Activated CD4-positive, alpha-beta memory T cell treated with anti-CD3 and anti-CD28 coated beads, Interleukin-2, amount 10 ng/mL, durations not matched to agents 7 days and 5 days (primary cell): ENCODE measurements at places on chromosomes 7 and 10.
A peak's percentile ranks its signal among the peaks of the same experiment; 100 is the strongest.

DNA sequence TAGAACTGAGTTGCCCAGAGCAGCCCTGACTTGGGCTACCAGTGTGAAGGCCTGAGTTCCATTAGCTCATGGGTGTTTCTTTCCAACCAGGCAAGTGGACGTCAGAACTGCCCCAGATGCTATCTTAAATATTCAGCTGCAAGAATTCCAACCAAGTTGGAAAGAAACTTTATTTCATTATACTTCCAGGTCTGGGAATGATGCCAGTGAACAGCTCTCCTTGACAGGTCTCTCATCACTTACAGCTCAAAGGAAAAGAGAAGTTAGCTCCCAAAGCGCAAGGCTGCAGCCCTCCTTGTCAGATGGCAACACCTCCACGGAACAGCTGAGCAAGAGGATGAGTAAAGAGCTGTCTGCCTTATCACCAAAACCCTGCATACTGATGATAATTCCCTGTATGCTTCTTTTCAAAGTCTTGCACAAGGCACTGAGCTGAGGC is 255.5 kb upstream of the AOAH start:
- no peak for DNase-seq

DNA sequence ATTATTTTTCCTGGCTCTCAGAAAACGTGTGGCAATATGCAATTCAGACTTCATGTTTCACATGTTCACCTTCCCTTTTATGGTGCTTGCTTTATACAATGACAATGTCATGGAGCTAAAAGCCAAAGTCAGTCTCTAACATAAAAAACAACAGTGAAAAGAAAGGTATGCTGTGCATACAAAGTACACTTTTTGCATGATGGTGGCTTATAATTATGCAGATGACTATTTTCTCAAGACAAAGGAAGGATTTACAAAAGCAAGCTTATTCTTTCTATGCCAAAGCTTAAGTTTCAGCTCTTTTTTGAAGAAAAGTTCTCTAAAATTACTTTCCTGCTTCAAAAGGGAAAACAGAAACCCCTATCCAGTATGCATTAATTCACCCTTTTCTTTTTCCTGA is 15.6 kb downstream of the ERCC6 start:
- DNase-seq = no peak

- no peak for DNase-seq
These were observed 116.3 kb downstream of the CYP26A1 start for GRCh38 chr10:93189944-93190343.

GRCh38 chr10:102627736-102628293 is 16.5 kb upstream of the TRIM8 start:
- DNase-seq = no peak

GRCh38 chr7:66371096-66371824 is 166.1 kb downstream of the TPST1 start:
- no peak for DNase-seq

DNA sequence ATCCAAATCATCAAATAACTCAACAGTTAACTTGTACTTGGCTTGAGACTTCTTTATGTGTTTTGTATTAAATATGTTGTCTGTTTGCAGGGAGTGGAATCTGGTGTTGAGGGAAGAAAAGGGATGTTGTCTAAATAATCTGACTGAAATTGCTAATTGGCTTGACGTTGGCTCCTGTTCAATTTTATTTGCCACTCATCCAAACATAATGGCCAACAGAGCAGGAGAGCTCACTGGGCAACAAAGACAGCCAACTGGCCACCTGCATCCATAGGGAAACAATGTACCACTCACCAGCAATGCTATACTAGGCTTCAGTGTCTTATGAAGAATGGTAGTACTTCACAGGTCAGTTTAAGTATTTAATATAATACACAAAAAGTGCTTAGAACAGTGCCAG is 80.5 kb downstream of the FAM13C start:
- no peak for DNase-seq

DNA sequence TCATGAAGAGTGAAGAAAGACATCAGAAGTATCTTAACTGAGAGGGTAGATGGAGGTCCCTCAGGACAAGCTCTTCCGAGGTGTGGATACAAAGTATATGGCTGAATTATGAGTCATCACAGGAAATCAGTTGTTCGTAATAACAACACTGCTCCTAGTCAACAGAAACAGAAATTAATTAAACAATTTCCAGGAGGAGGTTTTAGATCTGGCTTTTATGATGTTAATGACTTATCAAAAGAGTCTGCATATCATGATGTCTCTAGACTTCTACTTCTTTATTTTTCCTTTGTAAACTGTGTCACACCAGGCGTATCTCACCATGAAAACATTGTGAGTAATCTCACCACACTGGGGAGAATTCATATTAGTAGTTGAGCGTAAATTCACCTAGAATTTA is 31.2 kb downstream of the OSBPL3 start:
- no peak for DNase-seq

- DNase-seq = no peak
These were observed 195.3 kb downstream of the FAM107B start for GRCh38 chr10:14579405-14579804.

DNA sequence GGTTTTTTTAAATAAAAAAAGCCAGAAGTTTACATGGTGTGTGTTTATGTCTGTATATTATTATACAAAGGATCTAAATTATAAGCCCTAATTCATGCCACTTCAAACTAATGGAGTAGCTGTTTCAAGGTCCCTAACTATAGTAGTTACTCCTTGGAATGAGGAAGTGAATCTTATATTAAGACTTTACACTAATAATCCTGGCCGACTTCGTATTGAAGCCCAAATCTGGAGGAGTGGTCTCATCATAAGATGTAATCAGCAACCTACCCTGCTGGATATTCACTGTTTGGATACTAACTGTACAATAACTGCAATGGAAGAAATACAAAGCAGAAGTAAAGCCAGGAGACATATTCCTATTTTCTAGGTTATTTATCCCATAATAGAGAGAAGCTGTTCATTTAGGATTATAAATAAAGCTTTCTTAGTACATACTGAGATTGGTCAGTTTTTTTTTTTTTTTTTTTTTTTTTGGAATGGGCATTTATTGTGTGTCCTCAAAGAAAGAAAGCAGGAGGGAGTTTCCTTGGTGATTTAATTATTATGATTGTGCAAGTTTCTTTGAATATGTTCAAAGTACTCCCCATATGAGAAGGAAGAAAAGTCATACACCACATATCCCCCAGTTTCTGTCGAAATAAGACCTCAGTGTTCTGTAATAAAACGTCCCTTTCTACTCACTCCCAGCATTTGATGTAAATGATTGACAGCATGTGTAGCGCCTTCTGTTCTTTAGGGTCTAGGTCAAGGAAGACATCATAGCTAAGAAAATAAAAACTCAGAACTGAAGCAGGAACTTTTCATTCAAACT is 397.8 kb downstream of the EXOC4 start:
- DNase-seq = no peak

GRCh38 chr7:114084472-114085312 is 165.9 kb upstream of the PPP1R3A start:
- no peak for DNase-seq

- DNase-seq = no peak
These were observed 137.8 kb downstream of the SH3PXD2A start for GRCh38 chr10:103717341-103718246.

- DNase-seq = no peak
These were observed 18.9 kb downstream of the ATP6V1F start for GRCh38 chr7:128881458-128882125.

DNA sequence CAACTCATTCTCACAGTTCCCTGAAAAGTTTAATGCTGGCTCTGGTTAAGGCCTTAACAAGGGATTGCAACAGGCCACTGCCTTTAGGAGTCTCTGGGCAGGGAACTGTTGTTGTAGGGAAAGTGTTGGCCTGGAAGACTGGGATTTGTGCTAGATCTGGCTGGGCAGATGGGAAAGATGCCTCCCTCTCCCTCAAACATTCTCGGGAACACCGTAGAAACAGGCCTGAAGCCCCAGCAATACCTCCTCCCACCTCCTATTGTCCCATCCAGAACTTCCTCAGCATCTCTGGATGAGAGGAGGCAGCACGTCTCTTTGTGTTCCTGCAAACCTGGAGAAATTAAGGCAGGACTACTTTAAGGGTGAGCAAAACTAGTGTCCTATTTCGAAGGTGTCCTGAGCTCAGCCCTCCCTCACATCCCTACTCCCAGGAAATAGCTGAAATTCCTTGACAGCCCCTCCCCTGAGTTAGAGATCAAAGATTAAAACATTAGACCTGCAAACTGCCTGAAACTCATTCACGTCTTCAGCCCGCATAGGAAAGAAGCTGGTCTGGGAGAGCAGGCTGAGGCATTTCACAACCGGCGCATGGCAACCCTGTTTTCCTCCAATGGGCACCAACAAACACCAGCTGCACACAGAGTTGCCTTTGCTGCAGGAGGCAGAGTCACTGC is 10.9 kb upstream of the MAP3K8 start:
- DNase-seq = no peak

DNA sequence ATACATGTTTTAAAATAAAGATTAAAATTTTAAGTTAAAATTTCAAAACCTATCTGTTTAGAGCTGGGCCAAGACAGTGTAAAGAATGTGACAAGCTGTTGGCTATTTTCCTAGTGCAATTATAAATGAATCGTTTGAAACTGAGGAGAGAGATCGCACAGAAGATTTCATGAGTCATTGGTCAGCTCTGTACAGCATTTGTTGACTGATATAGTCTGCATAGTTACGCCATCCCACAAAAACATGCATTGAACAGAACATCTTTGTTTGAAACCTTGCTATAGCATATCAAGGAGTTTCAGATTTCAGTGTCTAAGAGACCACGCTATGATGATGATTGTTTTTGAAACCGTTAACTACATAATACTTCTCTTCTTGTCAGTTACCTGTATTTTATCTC is 1.3 kb upstream of the C10orf67 start:
- no peak for DNase-seq

GRCh38 chr7:87414794-87415188 is 60.7 kb downstream of the ABCB4 start:
- DNase-seq = no peak

DNA sequence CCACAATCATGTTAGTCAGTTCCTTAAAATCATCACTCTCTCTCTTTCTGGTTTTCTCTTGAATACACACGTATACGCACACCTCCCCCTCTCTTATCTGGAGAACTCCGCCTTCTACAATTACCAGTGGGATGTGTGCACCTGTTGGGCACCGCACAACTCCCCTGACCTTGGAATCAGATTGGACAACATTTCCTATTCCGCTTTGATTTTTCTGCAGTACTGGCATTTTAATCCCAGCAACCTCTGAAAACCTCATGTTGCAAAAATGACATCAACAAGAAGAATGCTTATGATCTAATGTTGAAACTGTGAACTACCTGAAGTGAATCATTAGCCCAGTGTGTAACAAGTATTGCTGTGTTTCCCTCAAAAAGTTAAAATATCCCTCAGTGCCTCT is 109.6 kb downstream of the KIAA1217 start:
- DNase-seq = no peak

GRCh38 chr7:73738220-73738611 is 386 bp downstream of the ABHD11 start:
- DNase-seq = peak; percentile 65

DNA sequence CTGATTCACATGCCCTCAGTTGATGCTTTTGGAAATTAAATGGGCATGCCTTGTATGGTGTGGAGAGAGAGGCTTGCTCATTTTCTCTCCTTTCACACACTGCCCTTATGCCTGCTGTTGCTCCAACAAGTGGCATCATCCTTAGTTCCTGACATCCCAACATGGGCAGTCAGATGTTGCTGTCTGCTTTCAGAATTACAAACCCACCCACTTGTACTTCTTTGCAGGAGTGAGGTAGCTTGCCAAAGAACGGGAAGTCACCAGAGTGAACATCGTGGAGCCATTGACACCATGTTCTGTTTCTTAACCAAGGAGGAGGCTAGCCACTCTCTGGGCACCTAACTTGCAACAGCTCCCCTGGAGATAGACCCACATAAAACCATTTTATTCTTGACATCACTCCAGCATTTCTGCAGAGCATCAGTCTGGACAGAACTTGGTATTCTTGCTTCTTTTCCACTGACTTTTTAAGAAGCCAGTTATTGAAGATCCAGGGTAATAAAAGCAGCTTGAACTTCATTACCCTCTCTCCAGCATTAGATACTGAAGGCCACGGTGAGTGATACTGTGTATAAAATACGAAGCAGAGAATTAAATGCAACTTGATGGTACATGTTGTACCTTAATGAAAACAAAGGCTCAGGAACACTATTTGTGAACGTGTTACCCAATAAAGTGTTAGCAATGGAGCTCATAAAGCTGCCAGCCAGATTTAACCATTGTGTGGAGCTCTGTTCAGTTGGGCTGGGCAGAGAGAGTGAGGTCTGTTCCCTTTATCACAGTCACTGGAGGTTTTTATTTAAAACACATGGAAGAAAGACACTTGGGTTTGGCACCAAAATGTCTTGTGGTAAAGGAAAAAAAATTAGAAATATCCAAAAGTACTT is 195.8 kb upstream of the HABP2 start:
- no peak for DNase-seq

- DNase-seq = no peak
These were observed 255.1 kb upstream of the MKLN1 start for GRCh38 chr7:131072505-131073091.

- no peak for DNase-seq
These were observed 9.7 kb downstream of the DYNC1I1 start for GRCh38 chr7:95781961-95782586.

- DNase-seq = no peak
These were observed 13.1 kb upstream of the ASB4 start for GRCh38 chr7:95472581-95473161.

GRCh38 chr10:69411476-69411875 is 5.2 kb downstream of the TACR2 start:
- DNase-seq = no peak

DNA sequence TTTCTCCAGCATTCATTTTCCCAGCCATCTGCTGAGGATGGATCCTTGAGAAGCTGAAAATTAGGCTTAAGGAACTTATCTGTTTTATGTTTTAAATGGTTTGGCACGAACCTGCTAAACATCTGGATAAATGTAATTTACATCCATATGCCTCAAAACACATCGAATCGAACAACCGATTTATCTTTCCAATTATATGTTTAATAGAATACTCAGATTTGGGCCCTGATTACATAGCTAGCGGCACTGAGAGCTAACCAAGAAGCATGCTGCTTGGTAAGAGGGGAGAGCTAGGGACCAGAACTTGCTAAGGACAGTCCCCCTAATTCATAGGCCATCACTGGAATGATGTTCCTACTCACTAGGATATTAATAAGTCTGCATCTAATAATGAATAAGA is 144.4 kb downstream of the BUB3 start:
- no peak for DNase-seq
